Eye (tissue), 1 donor: ENCODE measurements at places on chromosomes 5 and 9.
A peak's percentile ranks its signal among the peaks of the same experiment; 100 is the strongest.

DNA sequence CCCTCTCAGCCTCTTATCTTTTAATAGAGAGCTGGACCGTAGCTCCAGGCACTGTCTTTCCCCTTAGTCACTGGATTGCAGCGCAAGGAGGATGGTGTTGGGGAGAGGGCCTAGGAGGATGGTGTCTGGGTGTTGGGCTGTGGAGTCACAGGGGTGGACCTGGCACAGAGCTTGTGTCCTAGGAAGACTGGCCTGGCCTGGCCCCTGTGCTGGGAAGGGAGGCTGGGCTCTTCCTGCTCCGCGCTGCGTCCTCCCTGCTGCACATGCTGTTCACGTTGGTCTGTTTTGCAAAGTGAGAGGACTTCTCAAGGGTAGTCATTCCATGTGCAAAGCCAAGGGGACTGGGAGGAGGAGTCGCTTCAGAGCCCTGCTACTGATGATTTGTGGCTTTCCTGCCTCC lies 123.9 kb downstream of the EHMT1 start:
- no peak for DNase-seq

DNA sequence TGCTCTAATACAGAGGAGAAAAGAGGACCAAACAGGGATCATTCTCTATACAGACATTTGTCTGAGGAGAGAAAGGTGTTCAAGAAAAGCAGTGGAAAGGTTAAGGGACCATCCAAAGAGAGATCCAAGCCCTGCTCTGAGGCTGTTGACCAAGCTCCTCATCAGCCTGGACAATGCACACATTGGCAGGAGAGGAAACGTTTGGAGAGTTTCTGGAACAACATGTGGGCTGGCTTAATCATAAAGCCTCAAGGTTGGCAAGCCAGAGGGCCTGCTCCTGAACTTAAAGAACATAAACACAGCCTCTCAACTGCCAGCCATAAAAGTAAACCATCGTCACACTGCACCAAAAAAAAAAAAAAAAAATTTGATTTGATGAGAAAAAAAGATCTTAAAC lies 184.4 kb upstream of the SLC12A2 start:
- no peak for DNase-seq

DNA sequence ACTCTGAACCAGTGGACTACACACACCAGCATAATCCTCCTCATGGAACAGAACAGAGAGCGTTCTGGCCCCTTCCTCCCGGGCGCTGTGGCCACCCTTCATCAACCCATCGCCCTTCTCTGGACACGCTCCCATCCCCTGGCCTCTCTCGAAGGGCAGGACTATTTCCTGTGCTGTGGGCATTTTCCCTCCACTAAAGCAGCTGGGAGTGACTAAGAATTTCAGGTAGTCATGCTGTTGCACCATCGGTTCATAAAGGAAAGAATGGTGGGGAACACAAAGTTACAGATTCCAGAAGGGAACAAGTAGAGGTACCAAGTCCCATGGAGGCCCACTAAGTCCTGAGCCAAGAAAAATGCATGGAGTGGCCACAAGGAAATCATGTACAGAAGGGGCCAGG lies 68.6 kb downstream of the EPB41L4B start:
- DNase-seq: no peak

DNA sequence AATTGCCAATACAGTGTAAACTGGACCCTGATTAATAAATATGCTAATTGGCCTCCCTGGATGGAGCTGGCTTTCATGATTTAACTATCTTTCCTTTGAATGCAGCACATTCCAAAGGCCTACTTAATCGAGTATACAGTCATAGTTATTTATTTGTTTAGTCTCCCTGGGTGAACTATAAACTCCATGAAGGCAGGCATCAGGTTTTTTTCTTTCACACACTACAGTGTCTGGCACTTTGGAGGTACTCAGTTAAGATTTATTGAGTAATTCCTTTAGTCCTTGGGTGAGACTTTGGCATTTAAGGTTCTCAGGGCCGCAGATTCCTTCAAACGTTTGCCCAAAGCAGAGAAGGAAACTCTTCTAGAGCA lies 20.5 kb downstream of the RUSC2 start:
- DNase-seq: no peak

DNA sequence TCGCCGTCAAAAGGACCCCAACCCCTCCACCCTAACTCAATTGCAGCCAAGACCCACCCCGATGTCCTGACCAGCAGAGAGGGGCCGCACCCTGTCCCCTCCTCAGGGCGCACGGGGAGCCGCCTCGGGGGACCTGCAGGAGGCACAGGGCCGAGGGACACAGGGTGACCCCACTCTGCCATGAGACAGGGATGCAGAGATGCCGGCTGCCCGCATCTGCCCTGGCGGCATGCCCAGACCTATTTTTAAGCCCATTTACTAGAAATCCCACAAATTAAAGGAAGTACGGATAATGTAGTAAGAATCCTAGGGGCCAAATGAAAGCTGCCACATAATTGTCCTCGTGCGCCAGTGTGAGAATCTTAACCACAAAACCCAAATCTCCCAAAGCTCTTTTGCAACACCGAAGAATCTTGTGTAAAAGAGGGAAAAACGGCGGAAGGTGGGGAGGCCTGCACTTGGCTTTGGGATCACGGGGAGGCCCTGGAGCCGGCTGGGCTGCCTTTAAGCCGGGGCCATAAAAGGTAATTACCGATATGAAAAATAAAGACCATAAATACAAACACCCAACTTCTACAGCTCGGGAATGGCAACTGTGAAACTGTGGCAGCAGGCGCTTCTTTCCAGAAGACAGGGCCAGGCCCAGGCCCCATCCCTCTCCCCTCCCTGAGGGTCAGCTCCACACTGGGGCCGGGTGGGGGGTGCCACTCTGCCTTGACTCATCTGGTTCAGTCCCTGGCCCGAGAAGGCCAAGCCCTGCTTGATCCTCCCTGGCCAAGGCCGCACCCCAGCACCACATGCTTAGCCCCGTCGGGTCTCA lies 35.0 kb downstream of the NACC2 start:
- DNase-seq: no peak

DNA sequence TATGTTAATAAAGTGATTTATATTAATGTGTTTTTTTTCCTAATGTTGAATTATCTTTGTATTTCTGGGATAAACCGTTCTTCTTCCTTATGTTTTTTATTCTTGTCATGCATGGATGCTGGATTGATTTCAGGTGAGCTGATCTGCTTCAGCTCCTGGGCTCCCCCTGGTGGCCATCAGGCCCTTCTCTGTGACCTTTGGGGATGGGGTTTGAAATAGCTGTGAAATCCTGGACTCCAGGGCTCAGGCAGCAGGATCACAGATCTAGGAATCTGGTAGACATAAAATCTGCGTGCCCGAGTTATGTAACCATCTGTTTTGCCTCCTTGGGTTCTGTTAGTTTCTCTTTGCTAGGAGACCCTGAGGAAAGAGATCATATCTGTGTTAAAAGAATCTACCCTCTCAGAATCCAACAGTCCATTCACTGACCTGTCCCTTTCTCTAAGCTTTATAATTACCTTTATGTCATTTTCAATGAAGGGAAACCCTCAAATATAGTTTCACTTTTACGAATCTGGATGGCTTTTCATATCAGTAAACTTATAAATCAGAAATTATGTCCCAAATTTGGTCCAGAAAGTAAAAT lies 12.2 kb upstream of the OR13J1 start:
- peak; percentile 92 for DNase-seq

DNA sequence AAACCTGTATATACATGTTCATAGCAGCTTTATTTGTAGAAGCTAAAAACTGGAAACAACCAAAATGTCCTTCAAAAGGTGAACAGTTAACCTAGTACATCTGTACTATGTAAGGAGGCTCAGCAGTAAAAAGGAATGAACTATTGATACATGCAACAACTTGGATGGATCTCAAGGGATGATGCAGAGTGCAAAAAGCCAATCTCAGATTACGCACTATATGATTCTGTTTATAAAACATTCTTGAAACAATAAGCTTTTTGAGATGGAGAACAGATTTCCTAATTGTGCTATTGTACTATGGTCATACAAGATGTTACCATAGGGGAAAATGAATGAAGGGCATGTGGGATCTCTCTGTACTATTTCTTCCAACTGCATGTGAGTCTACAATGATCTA lies 88.9 kb downstream of the PAM start:
- DNase-seq: no peak

GRCh38 chr5:168552146-168552545 lies 23.0 kb downstream of the FBLL1 start:
- DNase-seq: no peak

GRCh38 chr5:172525996-172526360 lies 71.7 kb upstream of the SH3PXD2B start:
- no peak for DNase-seq

DNA sequence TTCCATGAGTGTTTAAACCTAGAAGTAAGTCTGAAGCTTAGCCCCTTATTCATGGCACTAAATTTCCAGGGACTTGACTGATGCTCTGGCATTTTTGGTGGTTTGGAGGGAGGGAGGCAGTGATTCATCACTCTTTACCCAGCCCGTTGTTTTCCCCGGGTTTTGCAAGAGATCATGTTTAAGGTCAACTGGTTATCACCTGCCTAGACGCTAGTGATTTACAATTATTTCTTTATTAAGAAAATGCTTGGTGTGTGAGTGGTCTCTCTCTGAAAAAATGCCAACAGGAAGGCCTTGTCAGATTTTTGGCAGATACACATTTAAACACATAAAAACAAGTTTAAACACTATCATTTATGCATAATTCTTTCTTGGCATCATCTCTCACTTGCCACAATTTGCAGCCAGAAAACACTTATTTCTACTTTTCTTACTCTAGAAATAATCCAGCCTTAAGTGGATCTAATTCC lies 737.9 kb upstream of the ZNF608 start:
- no peak for DNase-seq

GRCh38 chr9:82606492-82607382 lies 456.2 kb downstream of the RASEF start:
- DNase-seq: peak; percentile 90

GRCh38 chr9:110744715-110745384 lies 76.3 kb downstream of the MUSK start:
- peak; percentile 35 for DNase-seq

DNA sequence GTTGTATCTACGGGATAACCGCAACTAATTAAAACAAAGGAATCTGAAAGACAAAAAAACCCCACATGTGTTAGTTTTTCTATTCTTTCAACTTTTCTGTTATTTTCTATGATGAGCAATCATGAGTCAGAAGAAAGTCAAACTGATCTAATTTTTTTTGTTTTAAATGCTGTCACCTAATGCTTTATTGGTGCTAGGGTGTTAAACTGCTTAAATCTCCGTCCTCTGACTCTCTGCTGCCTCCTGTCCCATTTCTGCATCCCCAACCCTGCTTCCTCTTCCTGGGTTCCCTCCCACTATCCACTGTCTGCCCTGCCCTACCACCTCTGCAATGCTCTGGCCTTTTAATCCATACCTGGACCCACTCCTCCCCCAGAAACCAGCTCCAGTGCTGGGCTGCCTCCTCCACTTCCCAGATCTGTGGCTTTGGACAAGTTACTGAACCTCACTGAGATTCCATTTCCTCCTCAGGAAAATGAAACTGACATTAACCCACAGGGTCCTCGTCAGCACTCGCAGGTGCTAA lies 15.7 kb downstream of the PTPN3 start:
- no peak for DNase-seq

DNA sequence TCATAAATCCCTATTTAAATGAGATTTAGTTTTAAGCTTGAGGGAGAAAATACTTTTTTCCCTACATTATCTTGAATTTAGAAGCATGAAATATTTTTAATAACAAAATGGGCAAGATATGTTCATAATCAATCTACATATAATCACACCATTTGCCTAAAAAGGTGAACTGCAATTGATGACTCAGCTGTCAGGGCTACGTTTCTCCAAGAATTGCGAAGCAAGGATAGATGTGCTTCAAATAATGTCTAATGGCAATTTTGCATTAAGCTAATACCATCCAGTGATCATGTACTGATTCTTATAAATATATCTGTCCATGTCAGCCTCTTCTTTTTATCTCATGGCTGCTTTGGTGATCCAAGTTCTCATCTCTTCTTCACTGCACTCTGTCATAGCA lies 404.4 kb downstream of the MAN2A1 start:
- DNase-seq: no peak

- no peak for DNase-seq
Measured at GRCh38 chr5:133952729-133953567, 15.5 kb downstream of the C5orf15 start.

- no peak for DNase-seq
Measured at GRCh38 chr9:4661611-4662010, 483 bp upstream of the PLPP6 start.

- no peak for DNase-seq
Measured at GRCh38 chr9:136255896-136256890, 10.6 kb upstream of the QSOX2 start.

GRCh38 chr9:20593105-20593504 lies 29.2 kb downstream of the MLLT3 start:
- no peak for DNase-seq

- no peak for DNase-seq
Measured at GRCh38 chr5:96794757-96795156, 13.0 kb downstream of the ERAP1 start.

DNA sequence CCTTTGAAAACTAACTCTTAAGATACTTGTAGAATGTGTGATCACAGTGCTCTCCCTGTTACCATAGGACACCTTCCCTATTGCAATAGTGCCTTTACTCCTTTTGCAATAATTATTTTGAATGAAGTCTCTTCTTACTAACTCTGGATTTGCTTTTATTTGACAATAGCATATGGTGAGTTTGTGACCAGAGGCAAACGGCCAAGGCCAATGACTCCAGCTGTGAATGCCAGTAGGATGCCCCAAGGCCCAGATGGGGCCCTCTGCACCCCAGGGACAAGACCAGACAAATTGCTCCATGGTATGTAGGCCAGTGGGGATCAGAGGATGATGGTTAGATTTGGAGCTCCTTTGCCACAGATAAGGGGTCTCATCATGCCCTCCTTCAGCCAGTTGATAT lies 116.9 kb downstream of the NPR3 start:
- DNase-seq: no peak

DNA sequence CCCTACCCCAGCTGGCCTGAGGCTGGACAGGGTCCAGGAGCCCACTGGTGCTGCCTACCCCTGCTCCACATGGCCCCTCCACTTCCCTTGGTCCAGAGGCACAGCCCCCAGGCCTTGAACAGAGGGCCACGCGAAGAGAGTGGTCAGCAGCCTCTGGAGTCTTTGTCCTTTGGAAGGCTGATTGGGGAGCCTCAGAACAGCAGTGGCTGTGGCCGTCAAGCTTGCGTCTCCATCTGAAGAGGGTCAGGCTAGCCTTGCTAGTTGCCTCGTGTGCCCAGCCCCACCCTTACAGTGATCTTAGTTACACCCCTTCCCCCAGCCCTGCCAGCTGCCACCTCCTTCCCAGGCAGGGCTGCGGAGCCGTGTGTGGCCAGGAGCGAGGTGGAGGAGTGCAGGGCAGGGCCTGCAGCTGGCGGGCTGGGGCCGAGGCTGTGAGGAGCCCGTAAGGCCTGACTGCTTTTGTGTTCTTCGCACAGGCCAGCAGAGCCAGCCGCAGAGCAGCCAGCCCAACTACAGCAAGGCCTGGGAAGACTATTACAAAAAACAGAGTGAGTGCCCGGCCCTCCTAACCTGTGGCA lies 30.1 kb upstream of the PRDM12 start:
- no peak for DNase-seq

DNA sequence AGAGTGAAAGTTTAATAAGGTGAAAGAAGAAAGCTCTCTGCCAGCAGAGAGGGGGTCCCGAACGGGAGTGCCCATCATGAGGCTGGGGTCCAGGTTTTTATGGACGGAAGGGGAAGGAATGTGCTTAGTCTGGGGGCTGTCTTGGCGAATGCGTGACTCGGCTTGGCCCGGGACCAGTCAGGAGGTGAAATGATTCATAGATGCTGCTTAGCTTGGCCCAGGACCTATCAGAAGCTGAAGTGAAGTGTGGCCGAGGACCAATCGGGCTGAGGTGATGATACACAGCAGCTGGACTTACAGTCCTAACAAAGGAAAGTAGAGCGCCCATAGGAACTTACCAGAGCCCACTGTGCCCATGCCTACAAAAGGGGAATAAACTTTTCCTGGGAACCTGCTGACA lies 3.9 kb upstream of the FKTN start:
- no peak for DNase-seq
